ENCODE measurements at places on chromosomes 2 and 18.

DNA sequence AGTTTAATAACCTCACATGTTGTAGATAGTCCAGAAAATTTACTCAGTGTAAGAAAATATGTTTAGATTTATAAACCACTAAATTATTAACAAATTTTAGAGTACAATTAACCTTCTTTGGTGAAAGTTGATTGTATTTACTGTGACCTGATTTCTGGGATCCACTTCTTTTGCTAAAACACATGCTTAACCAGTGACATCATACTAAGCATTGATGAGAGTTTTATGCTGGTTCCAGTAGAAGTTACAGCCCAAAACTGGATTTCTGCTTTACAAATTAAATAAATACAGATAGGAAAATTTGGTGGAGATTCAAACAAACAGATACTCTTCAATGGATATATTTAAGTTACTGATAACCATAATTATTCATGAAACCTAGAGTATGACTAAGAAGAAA, 40.9 kb downstream of the RBBP8 start:
- no peak for DNase-seq

GRCh38 chr2:84652431-84652830, 136.1 kb downstream of the DNAH6 start:
- DNase-seq = no peak

DNA sequence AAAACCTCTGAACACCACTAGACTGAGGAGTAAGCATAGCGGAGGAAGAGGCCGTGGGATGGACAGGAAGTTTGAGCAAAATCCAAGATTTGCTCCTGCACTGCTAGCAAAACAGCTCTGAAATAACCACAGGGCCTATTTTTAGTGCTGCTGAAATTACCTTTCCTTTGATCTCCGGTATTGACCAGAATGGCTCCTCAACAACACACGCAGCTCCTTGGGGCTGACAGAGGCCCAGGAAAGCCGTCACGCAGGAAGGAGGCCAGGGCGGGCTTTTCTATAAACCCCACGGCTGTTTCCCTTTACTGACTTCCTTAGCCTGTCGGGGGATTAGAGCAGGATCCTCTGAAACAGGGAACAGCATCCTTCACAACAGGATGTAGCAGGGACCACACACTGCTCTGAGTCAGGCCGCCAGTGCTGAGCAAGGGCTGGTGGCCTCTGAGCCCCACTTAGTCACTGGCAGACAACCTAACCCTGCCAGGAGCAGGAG, 80.8 kb upstream of the LCLAT1 start:
- peak; percentile 34 for DNase-seq

GRCh38 chr18:79540904-79541282, 138.7 kb upstream of the CTDP1 start:
- DNase-seq = no peak

GRCh38 chr2:237614151-237614720, 13.2 kb upstream of the LRRFIP1 start:
- DNase-seq = no peak

DNA sequence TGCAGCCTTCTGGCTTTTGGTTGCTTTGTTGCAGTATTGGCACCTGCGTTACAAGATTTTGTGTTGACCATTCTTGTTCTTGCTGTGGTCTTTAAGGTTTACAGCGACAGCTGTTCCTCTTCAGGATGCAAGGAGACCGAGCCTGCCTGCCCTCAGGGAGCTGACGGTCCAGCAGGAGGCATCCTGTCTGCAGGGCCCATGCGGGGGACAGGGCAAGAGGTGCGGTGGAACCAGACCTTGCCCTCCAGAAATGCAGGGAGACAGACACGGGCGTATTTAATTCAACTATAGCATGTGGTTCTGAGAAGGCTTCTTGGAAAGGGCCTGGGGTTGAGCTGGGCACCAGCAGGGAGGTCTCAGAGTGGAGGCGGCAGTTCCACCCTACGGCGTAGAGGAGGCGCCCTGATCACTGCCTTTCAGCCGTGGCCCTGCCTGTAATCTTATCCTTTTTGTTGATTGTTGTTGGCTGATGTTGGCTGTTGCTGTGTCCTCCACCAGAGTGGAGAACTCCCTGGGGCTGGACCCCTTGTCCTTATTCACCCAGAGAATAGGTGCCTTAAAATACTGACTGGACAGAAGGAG, 71.7 kb downstream of the HPCAL1 start:
- DNase-seq = no peak

GRCh38 chr2:180840641-180841040, 139.8 kb upstream of the UBE2E3 start:
- DNase-seq = no peak

DNA sequence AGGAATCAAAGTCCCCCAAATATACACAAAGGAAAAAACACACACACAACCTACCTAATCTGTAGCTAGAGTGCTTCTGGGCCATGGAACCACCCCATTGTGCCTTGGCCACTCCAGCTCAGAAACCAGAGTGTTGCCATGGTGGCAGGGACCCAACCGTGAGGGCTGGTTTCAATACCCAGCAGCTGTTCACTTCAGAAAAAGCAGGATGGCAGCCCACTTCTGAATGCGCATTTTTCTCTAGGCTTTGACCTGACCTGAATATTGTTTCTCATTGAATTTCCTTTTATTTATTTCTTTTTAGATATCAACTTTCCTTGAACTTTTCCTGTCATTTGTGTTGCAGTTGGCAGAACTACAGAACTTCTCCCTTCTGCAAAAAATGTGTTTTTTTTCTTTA, 43.0 kb upstream of the EHBP1 start:
- DNase-seq = no peak

GRCh38 chr2:222561817-222562645, 93.9 kb downstream of the FARSB start:
- DNase-seq = no peak

GRCh38 chr2:10297959-10298531, 4.7 kb upstream of the HPCAL1 start:
- DNase-seq = peak; percentile 60

DNA sequence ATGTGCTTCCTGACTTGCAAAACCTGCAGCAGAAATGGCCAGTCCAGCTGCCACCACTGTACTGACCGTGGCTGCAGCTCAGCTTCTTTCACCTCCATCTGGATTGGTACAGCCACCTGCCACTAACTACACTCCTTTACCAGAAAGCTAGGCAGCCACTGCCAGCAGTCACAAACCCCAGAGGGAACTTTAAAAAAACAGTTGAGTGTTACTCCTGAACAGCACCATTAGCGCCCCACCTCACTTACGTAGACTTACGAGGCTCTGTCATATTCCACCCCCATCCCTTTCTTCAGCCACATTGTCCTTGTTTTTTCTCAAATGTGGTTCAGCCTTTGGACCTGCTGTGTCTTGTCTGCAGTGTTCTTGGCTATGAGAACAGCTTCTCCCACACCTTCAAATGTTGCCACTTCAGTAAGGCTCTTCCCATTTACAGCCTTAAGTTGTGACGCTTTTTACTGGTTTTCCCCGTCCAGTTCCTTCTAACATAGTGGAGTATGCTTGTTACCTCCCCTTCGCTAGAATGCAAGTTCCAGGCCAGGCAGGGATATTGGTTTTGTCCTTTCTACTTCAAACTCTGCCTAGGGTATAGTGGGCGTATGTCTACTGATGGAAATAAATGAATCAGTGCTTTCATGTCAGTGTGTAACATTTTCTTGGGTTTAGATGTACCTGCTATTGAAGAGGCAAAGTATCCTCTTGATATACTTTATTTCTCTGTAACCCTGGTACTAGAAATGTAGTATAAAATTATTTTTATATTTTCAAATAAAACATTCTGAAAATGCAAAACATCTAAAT, 17.0 kb downstream of the HNRNPA3 start:
- no peak for DNase-seq
